ENCODE measurements at places on chromosomes 16 and 17. TPM values are rescaled to one million over a fixed set of nuclear protein-coding genes. Genes with fewer than 3 reads are reported as not detected.

CIAO2B gene
- 95.3 TPM for total RNA-seq

PYCARD gene
- total RNA-seq, result 92.6 TPM

SLFN14 gene
- not detected for total RNA-seq

CCDC200 gene
- total RNA-seq, result not detected

CLDN9 gene
- total RNA-seq, result 0.30 TPM

MYOCD gene
- not detected for total RNA-seq

SEPTIN12 gene
- not detected for total RNA-seq

C17orf113 gene
- total RNA-seq, result 0.07 TPM

IL4R gene
- 337 TPM for total RNA-seq

WFIKKN1 gene
- total RNA-seq, result 0.36 TPM

CA7 gene
- total RNA-seq, result not detected

ADAP2 gene
- total RNA-seq, result 0.91 TPM

BMERB1 gene
- total RNA-seq, result 0.89 TPM

CDRT15 gene
- total RNA-seq, result not detected

TEKT3 gene
- total RNA-seq, result not detected

TP53TG3B gene
- total RNA-seq, result not detected

MYH13 gene
- not detected for total RNA-seq

KCNJ18 gene
- not detected for total RNA-seq

MYO15A gene
- 0.55 TPM for total RNA-seq

GRIN2A gene
- total RNA-seq, result not detected

MEIOB gene
- not detected for total RNA-seq

GRAP gene
- 43.4 TPM for total RNA-seq

ZSCAN10 gene
- total RNA-seq, result 0.24 TPM

CD79B gene
- 38.2 TPM for total RNA-seq

CDRT15L2 gene
- total RNA-seq, result not detected

DRC7 gene
- not detected for total RNA-seq

CPHXL2 gene
- not detected for total RNA-seq

C16orf46 gene
- total RNA-seq, result 0.71 TPM

MYH2 gene
- not detected for total RNA-seq

PRSS33 gene
- total RNA-seq, result not detected

GUCY2D gene
- total RNA-seq, result not detected

C16orf74 gene
- 3.7 TPM for total RNA-seq

HBA1 gene
- total RNA-seq, result not detected

NPIPB2 gene
- total RNA-seq, result 10.2 TPM

GIT1 gene
- total RNA-seq, result 79.2 TPM

CCL15 gene
- total RNA-seq, result not detected

P2RX1 gene
- total RNA-seq, result 0.19 TPM

Data from activated naive CD4-positive, alpha-beta T cell treated with anti-CD3 and anti-CD28 coated beads, Interleukin-2, amount 10 ng/mL, durations not matched to agents 5 hours and 36 hours (primary cell).